ENCODE measurements at places on chromosomes 2 and 18.

GRCh38 chr2:240530181-240530580 is 27.6 kb downstream of the ANKMY1 start:
- DNase-seq: no peak

- DNase-seq: no peak
Observed at GRCh38 chr18:23884681-23885375, 129.7 kb upstream of the TTC39C start.

- no peak for DNase-seq
Observed at GRCh38 chr2:69353360-69353759, 33.7 kb downstream of the GFPT1 start.

DNA sequence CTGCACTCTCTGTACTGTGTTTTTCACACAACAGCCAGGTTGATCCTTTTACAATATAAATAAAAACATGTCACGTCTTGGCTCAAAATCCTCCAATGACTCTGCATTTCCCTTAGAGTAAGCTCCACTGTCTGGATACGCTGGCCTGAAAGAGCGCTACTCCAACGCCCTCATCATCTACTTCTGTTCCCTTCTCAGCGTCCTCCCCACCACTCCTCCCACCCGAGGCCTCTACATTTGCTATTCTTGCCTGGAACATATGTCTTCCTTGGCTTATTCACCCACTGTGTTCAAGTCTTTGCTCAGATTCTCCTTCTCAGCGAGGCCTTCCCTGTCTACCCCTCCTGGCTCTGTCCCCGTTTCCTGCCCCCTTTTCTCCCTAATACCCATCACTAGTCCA is 37.6 kb downstream of the EPB41L3 start:
- DNase-seq: no peak

- no peak for DNase-seq
Observed at GRCh38 chr2:20424300-20425290, 22.3 kb upstream of the RHOB start.

- no peak for DNase-seq
Observed at GRCh38 chr18:66252703-66253102, 351.2 kb downstream of the CDH19 start.

Measured in NCI-H2029 treated with DMSO at 0.1 percent for 48 hours (cell line).